Cortex of kidney (tissue), 1 donor: ENCODE measurements at places on chromosomes 2 and 18.

DNA sequence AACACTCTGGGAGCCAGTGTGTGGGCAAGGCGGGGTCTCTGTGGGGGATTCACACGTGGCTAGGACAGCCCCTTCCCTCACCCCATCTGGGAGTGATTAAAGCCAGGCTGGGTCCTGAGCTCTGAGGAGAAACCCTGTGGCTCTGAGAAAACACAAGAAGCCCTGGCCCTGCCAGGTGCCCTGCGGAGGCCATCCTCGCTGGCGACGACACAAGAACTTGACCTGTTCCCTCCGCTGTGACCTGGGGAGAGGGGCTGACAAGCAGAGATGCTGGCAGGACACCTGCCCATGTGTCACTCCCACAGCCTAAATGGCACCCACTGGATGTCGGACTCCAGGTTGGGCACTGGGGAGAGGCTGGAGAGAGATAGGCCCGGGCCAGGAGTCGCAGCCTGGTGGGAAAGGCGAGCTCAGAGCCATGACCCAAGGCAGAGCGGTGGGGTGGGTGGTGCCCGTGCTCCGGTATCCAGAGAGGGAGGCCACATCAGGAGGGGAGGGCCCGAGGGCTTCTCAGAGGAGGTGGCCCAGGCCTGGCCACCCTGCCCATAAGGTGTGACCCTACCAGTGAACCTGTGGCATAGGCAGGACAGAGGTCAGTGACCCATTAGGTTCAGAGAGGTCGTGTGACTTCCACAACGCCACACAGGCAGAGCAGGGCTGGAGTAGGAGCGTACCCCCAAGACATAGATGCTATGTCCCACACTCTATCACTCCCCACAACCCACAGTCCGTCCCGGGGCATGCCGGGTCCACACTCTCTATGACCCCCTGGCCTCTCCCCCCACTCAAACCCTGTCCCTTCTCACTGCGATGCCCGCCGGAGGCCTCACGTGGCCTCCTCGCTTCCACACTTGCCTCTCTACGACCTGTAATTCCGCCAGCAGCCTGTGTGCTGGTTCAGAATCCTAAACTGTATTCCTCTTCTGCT lies 59.4 kb upstream of the HPCAL1 start:
- no peak for DNase-seq

GRCh38 chr2:126952216-126952615 lies 53.5 kb downstream of the TEX51 start:
- no peak for DNase-seq

- no peak for DNase-seq
Measured at GRCh38 chr2:71617266-71617665, 163.9 kb downstream of the DYSF start.

DNA sequence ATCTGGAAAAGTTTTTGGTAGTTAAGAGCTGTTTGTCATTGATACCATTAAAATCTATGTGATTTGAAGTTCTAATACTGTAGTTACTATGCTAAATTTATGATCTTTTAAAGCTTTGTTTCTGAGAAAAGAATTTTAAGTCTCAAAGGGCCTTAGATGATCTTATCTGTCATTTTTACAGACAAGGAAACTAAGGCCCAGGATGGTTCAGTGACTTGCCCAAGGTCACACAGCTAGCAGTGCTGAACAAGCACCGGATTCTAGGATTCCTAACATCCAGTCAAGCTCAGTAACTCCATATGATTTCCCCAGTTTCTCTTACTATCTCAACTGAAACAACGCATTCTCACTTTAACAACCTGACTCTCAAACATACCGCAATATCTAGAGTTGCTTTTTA lies 37.7 kb downstream of the PELI1 start:
- DNase-seq, result no peak

GRCh38 chr18:59383851-59384250 lies 24.8 kb upstream of the LMAN1 start:
- DNase-seq, result no peak

DNA sequence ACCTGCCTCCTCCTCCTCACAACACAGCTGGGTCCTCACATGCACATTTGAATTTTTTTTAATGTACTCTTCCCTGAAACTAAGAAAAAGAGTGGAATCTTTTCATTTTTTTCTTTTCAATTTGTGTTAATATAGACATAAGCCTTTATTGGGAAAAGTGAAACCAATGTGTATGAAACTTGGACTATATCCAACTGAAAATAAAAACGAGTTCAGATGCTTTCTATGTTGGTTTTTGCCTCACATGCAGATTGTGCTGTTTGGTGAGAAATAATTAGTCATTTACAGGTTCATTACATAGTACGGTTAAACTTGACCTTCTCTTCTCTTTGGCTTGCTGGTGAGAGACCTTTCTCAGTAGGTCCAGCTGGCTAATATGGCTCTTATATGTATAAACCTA lies 515.2 kb upstream of the FANCL start:
- no peak for DNase-seq

GRCh38 chr18:48613589-48614404 lies 75.0 kb downstream of the CTIF start:
- DNase-seq, result no peak

DNA sequence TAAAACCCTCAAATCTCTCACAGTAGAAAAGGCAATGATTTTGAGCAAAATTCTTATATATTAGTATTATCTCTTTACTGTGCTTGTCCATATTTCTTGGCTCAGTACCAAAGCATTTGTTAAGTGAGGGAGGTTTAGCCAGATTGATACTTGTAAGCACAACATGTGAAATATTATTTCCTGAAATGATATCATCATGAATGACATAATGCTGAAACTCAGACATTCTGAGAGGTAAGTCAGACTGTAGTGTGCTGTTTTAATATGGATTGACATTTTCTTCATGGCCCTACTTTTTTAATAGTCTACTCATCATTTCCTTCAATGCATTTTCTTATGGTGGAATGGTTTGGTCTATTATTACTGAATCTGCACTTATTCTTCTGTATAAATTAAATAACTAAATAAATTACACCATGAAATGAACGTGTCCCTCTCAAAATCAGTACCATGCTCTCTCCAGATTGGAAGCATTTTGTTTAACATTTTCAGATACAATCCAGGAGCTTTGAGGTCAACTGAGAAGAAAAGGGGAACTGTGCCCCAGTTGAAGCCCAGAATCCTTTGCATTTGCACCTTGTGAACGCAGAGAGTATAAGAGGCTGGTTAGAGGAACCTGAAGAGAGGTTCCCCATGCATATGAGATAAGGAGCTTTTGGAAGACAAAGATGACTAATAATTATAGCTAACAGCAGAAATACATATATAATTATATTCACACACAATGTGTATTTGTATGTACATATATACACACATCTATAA lies 50.1 kb upstream of the CRACDL start:
- no peak for DNase-seq

DNA sequence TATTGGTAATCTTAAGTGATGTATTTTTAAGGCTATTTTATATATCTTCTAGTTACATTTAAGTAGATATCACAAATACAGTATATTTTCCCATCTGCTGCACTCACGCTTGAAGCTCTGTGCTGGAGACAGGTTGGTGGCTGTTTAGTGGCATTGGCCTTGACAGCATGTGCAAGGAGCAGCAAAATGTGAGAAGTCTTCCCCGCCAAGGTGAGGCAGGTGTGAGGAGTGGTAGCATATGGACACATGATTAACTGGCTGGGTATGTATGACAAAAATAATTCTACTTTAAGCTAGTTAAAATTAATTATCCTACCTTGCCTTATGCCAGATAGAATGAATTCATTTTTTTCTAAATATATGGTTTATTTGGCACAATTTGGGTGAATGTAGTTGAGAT lies 117.2 kb downstream of the CCDC102B start:
- DNase-seq, result no peak

DNA sequence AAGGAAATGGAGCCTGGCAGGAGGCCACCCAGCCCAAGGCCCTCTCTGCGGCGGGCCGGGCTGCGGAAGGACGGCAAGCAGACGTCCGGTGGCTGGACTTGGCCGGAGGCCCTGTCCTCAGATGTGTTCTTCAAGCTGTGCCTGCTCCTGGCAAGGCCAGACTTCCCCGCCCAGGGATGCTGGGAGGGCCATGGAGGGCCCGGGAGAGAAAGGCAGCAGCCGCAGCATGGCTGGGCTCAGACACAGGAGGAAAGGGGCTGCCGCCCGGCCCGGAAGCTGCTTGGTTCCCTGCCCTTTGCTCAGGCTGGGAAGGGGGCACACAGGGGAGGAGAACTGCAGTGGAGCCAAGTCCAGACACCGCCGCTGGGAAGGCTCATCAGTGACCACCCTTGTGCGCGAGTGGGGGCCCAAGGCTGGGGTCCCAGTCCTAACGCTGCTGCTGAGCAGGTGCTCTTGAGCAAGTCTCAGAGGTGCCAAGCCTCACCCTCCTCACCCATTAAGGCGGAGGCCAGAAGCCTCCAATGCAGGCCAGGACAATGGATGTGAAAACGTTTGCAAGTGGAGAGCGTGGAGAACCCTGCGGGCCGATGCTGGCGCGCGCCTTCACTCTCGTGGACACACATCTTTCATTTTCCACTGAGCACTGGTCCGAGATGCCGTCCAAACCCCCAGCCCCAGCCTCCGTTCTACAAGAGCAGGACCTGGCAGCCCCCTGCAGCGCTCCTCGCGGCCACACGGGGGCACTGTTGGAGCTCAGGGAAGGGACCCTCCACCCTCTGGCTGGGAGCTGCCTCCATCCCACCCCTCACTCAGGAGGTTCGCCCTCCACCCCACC lies 7.9 kb downstream of the CROCC2 start:
- DNase-seq, result no peak

GRCh38 chr2:590214-591175 lies 86.7 kb downstream of the TMEM18 start:
- DNase-seq, result no peak

- no peak for DNase-seq
Measured at GRCh38 chr2:42342061-42342794, 18.8 kb downstream of the COX7A2L start.

DNA sequence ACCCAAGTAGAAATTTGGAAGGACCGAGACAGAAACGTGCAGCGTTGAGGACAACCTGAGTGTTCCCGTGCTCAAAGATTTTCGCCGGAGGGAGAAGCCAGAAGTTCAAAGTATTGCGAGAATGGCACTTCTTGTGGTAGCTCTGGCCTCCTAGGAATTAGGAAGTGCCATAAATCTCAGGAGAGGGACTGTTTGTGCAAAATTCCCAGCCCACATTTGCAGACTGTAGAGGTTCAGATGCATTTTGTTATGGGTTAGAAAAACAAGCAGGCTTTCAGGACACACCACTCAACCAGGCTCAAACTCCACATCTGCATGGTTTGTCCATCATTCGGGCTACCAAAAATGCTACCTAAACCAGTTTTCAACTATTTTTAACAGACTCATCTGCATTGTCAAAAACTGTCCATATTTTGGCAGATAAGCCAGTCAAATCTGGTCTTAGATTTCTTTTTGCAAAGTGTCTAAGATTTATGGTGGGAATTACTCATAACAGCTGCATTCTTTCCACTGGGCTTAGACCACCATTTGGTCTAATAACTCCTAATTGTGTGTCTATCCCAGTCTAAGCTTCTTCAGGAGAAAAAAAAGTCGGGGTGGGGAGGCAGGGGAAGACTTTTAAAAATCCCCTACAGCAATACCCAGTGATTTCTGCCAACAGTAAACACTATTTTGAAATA lies 422.9 kb downstream of the ARHGAP15 start:
- DNase-seq, result no peak
